GM03348 (cell line): ENCODE measurements at places on chromosomes 7 and 10.

GRCh38 chr7:99386584-99387238 is 12.2 kb downstream of the ARPC1B start:
- DNase-seq = no peak

DNA sequence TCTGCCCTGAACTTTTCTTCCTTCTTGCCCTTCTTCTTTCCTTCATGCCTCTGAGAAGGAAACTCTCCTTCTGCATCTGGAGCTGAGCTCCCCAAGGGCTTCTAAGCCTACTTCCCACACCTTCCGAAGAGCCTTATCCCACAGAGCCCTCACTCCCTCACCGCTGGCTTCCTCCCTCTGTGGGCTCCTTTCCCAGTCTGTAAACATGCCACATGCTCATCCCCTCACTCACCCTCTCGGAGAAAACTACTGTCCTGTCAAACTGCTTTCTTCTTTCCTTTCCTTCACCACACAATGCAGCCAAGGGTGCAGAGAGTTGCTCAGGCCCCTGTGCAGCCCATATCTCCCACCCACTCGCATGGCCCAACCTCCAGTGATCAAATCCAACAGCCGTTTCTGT is 18.1 kb downstream of the ANKRD16 start:
- peak; percentile 21 for DNase-seq

GRCh38 chr7:127782654-127783559 is 130.9 kb downstream of the SND1 start:
- peak; percentile 17 for DNase-seq

DNA sequence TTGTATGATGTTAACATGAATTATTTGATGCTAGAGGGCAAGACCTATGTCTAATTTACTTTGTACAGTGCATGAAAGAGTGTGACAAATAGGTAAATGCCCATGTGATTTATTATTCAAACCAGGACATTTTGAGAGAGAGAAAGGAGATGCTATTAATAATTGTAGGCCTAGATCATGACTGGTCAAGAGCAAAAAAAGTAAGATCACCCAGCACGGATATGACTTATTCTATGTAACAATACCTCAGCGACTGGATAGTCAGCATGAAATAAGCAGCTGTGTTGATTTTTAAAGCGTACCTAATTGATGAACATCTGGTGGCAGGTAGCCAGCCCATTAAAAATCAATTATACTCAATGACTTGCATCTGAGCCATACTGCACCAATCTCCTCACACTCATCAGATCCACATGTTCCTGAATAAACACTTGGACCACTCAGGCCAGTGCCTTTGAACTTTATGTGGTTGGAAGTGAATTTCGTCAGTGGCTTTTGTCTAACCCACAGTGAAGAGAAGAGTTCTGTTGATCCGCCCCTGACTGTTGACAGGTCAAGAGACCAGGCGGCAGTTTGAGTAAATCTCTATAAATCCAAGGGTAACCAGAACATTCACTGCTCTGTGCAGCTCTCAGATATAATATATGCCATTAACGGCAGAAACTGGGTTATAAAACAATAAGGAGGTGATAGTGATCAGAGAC is 435.3 kb downstream of the MDFIC start:
- DNase-seq = no peak

DNA sequence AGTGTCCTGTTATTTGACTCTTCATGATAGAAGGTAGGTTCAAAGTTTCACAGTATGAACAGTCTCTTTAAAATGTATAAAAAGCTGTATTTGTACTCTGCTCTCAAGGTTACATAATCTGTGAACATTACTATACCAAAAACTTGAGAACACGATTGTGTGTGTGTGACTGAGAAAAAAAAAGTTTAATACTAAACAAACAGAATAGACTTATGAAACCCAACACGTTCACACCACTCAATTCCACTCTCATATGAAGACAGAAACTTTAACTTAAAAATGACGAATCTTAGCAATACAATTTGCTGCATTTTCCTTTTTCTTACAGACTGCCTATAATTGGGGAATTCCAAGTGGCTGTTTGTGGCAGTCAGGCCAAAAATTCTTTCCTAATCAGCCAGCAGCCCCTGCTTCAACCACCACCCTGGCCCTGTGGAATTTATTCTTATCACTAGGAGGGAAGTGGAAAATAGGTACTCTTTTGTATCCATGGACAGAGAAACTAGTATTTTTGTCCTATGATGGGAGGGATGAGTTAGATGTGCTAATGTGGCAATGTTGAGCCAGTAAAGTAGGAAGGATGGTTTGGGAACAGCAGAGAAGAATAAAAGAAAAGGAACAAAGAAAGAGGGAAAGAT is 42.8 kb downstream of the MINDY3 start:
- peak; percentile 8 for DNase-seq

- DNase-seq = no peak
Observed at GRCh38 chr10:49253340-49253906, 45.5 kb upstream of the C10orf71 start.

- no peak for DNase-seq
Observed at GRCh38 chr7:106794276-106795083, 70.6 kb upstream of the PIK3CG start.

GRCh38 chr10:66586897-66587679 is 338.7 kb upstream of the LRRTM3 start:
- DNase-seq = no peak

DNA sequence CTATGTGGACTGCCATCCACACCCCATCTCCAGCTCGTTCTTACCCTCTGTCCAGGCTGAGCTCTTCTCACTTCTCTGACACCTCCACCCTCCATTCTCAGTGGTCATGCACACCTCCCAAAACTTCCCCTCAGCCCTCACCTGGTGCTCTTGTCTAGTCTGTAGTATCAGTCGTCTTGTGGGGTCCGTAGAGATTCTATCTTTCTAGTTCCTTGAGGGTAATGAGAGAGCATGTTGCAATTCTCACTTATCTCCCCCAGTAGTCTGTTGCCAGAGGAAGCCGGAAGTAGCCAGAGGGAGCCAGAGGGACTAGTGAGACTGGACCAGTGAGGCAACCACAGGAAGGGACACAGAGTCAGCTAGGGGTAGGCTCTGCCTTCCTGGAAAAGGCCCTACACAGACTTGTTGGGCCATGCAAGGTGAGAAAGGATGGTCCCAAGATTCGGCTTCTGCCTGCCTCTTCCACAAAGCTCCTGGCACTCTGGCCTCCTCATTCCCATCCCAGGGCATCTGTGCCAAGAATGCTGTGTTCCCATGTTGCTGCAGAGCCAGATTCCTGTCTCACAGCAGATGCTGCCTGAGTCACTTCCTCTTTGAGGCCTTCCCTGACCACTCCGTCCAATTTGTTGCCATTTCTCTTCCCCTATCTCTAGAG is 50.6 kb upstream of the DUSP5 start:
- peak; percentile 87 for DNase-seq

DNA sequence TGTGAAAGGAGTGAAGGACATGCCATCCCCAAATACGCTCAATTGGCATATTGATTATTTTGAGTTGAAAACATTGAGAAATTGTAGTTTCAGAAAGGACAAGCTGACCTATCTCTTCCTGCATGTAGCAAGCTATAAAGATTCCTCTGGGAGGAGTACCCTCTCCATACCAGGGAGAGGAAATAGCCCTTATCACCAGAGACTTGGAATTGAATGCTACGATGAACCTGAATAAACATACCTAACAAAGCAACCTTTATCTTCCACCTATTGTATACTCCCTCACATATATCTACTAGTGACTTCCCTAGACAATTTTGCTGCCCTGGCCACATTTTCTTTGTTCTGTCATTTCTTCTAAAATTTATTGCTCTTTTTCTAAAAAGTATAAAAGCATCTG is 150.2 kb upstream of the EEPD1 start:
- no peak for DNase-seq

DNA sequence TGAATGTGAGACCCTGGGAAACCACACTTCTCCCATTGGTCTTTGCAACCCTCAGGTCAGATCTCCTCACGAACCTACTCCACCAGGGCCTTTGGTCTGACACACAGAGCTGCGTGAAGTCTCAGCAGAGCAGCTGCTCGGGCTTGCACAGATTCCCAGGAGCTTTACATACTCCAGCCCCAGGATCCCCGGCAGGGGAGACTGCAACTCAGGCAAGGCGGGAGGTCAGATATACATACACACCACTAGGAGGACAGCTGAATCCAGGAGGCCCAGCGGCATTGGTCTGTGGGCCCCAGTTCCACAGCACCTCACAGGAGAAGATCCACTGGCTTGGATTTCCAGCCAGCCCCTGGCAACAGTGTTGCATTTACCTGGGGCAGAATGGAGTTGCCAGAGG is 239.2 kb downstream of the GPAM start:
- DNase-seq = no peak

GRCh38 chr7:36439624-36440023 is 50.0 kb downstream of the ANLN start:
- no peak for DNase-seq

GRCh38 chr10:43781480-43782361 is 133.0 kb upstream of the ZNF32 start:
- no peak for DNase-seq

DNA sequence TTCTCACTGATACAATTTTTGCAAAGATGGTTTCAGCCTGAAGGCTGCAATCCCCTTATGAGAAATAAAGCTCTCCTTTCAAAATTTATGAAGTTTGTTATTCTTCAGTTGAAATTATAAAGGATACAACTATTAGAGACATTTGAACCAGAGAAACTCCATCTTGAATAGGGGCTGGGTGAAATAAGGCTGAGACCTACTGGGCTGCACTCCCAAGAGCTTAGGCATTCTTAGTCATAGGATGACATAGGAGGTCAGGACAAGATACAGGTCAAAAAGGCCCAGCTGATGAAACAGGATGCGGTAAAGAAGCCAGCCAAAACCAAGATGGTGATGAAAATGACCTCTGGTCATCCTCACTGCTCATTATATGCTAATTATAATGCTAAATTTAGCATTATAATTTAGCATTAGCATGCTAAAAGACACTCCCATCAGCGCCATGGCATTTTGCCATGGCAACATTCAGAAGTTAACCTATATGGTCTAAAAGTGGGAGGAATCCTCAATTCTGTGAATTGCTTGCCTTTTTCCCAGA is 22.4 kb upstream of the IFIT1B start:
- DNase-seq = no peak

DNA sequence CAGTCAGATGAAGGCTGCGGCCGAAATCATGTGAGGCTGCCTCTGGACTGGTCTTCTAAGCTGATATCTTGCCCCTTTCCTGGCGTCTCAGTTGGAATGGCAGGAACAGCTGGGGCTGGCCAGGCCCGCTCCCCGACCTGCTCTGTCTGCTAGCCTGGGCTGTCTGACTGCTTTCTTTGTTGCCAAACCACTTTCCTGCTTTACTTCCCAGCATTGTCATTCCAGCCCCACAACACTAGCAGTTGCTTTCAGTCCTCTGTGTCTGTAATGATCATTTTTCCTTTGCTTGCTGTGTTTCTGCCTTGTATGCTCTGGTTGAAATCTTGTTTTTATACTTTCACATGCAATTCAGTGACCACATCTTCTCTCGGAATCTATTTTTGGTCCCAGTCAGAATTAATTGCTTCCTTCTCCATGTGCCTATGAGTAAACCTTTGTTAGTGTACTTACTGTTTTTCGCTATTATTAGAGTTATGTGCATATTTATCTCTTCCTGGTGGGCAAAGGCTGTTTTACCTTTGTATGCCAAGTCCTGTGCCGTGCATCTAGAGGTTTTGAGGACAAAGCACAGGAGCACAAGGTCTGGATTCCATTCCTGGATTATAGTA is 21.6 kb downstream of the PRPF18 start:
- DNase-seq = no peak

GRCh38 chr7:111029141-111029572 is 61.8 kb upstream of the LRRN3 start:
- no peak for DNase-seq

- DNase-seq = no peak
Observed at GRCh38 chr10:129780198-129780597, 183.9 kb downstream of the EBF3 start.

GRCh38 chr10:20173046-20173445 is 356.8 kb downstream of the PLXDC2 start:
- no peak for DNase-seq

GRCh38 chr7:116633131-116633988 is 38.6 kb upstream of the MET start:
- peak; percentile 45 for DNase-seq
